ENCODE measurements at places on chromosomes 12 and 14.

DNA sequence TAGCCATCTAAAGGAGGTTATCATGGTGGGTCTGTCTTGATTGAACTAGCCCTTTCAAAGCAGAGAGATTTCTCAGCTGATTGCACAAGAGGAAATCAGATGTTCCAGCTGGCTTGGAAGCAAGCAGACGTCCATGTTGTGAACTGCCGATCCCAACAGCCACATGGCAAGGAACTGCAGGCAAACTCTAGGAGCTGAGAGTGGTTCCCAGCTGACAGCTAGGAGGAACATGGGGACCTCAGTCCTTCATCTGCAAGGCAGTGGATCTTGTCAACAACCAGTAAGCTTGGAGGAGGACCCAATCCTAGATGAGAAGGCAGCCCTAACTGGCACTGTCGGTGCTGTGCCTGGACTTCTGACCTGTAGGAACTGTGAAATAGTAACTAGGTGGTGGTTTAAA, 7.7 kb downstream of the ACVR1B start:
- DNase-seq: no peak

GRCh38 chr12:81128930-81129554, 51.2 kb downstream of the ACSS3 start:
- DNase-seq: peak; percentile 47

DNA sequence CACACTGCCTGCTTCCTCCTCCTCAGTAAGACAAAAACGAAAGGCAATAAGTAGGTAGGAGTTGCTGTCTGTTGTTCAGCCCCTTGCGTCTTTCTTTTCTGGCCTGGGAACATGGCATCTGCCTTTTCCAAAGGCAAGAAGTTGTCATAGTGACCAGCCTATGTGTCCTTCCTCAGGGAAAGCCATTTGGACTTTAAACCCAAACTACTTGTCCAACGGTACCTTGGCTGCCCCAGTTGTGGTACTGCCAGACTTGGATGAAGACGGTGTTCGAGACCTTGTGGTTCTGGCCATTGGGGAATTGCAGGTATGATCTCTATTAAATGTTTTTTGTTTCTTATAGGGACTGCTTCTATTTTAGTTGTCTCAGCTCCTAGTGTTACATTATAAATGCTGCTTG, 18.5 kb downstream of the FAM234B start:
- DNase-seq: no peak

- no peak for DNase-seq
Measured at GRCh38 chr14:29892327-29892726, 35.3 kb downstream of the PRKD1 start.

DNA sequence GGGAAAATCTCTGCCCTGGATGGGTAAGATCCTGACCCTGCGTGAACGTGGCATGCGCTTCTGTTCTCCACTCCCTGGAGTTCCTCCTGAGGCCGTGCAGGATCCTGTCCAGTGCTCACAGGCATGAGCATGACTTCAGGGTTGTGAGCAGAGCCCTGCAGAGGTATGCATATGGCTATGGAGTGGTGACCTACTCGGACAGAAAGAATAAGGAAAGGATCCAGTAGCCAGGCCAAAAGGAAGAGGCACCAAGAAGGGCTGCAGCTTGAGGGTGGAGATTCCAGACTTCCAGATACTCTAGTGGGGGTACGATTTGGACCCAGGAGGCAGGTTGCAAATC, 20.8 kb upstream of the CD27 start:
- DNase-seq: no peak

- no peak for DNase-seq
Measured at GRCh38 chr12:1680804-1681492, 9.9 kb upstream of the ADIPOR2 start.

DNA sequence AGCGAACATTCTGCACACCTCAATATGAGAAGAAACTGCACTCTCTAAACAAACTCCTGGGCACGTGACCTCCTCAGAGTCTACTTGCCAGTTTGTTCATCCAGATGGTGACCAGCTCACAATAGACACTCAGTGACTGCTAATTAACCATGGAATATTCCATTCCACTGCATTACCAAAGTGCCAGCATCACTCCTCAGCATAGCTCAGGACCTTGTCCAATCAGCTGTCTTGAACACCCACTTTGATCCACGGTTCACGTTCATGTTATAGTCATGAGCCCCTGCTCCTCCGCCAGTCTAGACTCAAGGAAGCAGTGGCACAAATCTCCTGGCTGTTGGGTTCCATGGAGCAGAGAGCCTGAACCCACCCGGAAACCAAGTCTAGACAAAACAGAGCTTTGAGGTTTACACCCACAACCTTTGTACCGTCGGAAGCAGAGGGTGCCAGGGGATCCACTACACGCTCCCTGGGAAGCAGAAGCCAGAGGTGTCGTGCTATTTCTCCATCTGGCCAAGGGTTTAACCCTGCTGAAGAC, 285.3 kb downstream of the ZFP36L1 start:
- no peak for DNase-seq

DNA sequence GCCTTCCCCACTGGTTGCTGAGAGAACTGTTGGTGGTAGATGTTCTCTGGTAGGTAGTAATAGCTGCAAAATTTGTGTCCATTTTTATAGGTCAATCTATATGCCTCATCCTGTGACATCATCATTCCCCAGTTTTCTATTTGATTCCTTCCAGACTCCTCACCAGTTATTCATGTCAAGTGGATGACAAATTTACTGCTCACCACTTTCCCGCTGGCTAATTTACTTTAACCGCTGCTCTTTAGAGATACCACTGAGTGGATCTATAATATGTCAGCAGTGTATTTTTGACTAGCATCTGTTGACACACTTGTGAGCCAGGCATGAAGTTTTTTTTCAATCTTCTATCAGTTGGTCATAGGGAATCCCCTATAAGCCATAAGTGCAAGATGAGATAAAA, 24.6 kb downstream of the GPR65 start:
- no peak for DNase-seq

DNA sequence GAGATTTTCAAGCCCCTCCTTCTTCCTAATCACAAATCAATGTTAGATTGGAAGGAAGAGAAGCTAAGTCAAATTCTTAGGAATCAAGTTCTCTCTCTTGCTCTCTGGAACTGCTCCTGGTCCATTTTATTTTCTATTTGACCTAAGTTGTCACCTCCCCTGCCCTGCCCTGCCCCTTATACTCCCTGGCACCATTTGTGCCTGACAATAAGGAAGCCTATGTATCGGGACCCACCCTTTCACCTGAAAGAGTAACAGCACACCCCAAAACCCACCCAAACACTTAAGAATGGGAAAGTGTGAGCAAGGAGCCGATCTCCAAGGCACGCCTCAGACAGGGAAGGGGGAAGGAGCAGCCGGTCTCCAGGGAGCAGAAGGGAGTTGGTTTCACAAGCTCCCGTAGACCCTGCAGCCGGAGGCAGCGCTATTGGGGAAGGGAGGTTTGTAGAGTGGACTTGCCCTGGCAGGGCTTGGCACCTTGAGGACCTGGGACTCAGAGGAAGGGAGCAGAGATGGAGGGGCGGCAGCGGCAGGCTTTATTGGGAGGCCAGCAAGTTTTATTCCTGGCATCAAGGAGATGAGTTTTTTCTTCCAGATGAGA, 1.6 kb downstream of the LRRC74A start:
- no peak for DNase-seq

DNA sequence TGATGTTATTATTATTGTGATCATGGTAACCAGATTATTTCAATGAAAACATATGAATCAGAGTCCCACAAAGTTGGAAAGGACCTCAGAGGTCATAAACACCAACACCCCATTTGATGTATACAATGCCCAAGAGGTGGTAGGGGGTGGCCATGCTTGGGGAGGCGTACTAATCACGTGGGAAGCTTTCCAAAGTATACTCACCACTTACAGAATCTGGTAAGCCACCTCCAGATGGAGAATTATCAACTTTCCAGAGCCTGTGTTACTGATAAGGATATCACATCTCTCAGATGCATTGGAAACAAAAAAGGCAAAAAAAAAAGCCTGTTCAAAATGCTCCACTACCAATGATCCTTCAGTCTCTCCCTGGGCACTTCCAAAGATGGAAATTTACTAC, 8.4 kb downstream of the DAD1 start:
- no peak for DNase-seq

GRCh38 chr12:78441737-78442453, 422.7 kb upstream of the SYT1 start:
- DNase-seq: no peak

- DNase-seq: no peak
Measured at GRCh38 chr14:87207756-87208155, 785.2 kb downstream of the GALC start.

GRCh38 chr14:24408764-24409163, 10.0 kb downstream of the NYNRIN start:
- DNase-seq: no peak

- no peak for DNase-seq
Measured at GRCh38 chr14:69753860-69754259, 13.1 kb upstream of the SRSF5 start.

- no peak for DNase-seq
Measured at GRCh38 chr12:13961971-13962370, 19.4 kb downstream of the GRIN2B start.

GRCh38 chr14:38775986-38776385, 327.0 kb downstream of the SEC23A start:
- no peak for DNase-seq

GRCh38 chr12:82663893-82664292, 22.8 kb upstream of the TMTC2 start:
- DNase-seq: no peak

DNA sequence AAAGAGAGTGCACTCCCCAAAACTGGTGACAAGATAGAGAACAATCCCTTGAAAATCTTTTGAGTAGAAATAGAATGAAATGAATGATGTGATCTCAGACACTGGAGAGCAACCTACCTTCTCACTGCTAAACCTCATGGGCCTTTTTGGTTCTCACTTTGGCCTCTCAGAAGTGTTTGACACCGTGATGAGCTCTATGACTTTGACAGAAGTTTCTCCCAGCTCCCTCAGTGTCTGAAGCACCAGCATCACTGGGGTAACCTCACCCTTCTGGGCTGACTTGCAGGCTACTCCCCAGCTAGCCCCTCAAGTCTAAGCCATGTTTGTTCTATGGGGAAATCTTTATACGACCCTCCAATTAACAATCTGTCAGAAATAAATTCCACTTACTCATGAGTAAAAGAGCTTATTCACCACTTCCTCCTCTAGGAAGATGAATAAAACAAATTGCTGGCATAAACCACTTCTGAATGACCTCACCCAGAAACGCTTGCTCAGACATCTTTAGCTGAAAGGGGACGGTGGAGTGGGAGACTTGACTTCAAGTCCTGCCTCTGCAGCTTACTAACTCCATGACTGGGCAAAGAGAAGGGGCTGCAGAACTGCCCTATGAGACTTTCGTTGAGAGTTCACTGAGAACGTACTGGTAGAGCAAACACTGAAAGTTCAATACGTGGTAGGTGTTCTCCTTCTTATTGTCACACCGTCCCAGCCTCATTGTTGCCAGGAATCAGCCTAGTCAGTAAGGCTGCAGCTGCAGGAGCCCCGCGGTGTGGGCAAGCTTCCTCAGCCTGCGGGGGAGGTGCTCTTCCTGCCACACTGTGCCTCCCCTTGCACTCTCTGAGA, 46.5 kb downstream of the ST8SIA1 start:
- no peak for DNase-seq

GRCh38 chr14:53929871-53930715, 26.5 kb downstream of the BMP4 start:
- peak; percentile 36 for DNase-seq

GRCh38 chr12:118430516-118430915, 54.2 kb downstream of the SUDS3 start:
- no peak for DNase-seq

GRCh38 chr14:87171141-87171540, 821.8 kb downstream of the GALC start:
- no peak for DNase-seq

DNA sequence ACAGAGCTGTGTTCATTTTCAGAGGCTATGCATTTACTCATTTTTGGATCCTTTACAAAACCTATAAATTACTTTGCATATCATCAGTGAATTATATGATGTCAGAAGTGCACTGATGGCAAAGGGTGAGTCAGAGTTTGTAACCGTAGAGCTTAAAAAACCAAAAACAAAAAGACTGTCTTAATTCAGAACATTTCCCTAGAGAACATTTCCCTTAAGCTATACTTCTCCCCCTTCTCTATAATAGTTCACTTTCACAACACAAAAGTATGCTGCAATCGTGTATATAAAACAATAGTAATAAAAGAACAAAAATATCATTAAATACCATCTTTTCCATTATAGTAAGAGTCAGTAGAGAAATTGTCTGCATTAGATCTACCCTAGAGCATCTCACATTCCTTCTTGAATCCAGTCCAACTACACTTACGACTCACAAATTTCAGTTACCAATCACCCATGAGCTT, 934.9 kb downstream of the LRFN5 start:
- DNase-seq: no peak

DNA sequence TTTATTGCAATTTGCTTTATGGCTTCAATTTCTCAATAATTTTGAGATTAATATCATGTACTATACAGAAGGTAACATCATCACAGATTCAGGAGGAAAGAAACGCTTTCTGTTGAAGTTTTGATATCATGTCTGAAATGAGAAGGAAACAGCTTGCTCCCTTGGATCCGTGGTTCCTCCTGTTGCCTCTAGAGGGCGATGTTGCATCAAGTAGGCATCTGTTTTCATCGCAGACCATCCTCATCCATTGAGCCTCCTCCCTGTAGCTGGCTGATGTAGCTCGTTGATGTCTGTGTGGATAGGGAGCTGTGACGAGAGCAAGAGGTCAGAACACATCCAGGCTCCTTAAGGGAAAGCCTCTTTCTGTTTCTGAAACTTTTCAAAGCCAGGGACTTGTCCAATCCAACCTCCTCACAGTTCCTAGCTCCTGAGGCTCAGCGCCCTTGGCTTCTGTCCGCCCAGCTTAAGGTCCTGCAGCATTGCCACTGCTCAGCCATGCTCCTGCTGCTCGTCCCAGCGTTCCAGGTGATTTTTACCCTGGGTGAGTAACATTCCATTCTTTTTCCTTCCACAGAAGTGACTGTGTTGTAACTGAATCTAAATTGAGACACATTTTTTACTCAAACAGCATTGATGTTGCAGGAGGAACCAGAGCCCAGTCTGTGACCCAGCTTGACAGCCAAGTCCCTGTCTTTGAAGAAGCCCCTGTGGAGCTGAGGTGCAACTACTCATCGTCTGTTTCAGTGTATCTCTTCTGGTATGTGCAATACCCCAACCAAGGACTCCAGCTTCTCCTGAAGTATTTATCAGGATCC, 304.8 kb upstream of the OR4E1 start:
- peak; percentile 53 for DNase-seq

DNA sequence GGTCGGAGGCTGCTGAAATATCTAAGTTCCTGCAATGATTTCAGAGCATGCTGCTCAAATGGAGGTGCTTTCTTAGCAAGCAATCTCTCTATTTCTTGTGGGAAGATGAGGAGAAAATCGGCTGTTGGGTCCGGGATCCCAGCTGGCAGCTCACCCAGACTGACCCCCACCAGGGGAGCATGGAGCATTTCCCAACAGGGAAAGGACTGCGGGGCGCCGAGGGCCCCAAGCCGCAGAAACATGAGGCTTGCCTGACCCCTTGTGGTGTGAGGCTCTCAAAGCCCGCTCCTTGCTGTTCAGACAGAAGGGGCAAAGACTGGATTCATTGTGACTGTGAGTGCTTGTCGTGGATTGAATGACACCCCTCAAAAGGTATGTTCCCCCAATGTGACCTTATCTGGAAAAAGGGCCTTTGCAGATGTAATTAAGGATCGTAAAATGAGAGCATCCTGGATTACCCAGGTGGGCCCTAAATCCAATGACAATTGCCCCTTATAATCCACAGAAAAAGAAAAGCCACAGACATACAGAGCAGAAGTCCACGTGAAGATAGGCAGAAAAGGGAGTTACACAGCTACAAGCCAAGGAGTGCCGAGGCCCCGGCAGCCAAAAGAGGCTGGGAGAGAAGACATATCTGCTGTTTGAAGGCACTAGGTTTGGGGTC, 116.3 kb upstream of the VASH1 start:
- peak; percentile 69 for DNase-seq
